ENCODE measurements at places on chromosomes 5 and 9. TPM values are rescaled to one million over a fixed set of nuclear protein-coding genes. Genes with fewer than 3 reads are reported as not detected.

TMC1 gene
- 0.31 TPM for total RNA-seq

GHR gene
- 0.53 TPM for total RNA-seq

PFN3 gene
- 0.48 TPM for total RNA-seq

ABCA2 gene
- 25.9 TPM for total RNA-seq

IFNA1 gene
- not detected for total RNA-seq

HTR1A gene
- total RNA-seq = 0.46 TPM

GAS1 gene
- 5.0 TPM for total RNA-seq

LOX gene
- total RNA-seq = 2.8 TPM

PCDHB14 gene
- total RNA-seq = 2.6 TPM

TMEM38B gene
- total RNA-seq = 17.9 TPM

C9 gene
- total RNA-seq = 0.21 TPM

- DNase-seq = no peak
Observed at GRCh38 chr5:158942217-158942616, 157.5 kb downstream of the EBF1 start.

DNA sequence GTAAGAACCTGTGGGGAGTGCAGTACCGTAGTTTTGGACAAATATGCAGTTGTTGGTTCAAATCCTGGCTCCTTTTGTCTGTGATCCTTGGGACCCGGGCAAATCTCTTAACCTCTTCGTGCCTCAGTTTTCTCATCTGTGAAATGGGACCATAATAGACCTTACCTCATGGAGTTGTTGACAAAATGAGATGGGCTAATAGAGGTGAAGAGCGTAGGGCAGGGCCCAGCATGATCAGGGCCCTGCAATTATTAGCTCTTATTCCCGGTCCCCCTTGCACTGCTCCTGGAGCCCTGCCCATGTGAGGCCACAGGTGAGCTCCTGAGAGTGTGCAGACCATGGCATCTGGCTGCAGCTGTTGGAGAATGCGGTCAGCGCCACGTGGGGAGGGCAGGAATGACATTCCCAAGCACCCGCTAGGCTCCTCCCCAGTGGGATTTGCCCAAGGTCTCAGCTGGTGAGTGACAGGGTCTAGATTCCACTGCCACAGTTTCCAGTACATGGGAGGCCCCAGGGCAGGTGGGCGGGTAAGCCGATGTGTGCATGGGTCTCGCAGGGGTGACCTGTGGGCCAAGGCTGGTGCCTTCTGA, 41.0 kb downstream of the NEK6 start:
- DNase-seq = no peak

- DNase-seq = no peak
Observed at GRCh38 chr5:160011471-160011870, 2.5 kb downstream of the TTC1 start.

- DNase-seq = no peak
Observed at GRCh38 chr9:82583524-82583923, 479.4 kb downstream of the RASEF start.

GRCh38 chr5:110053824-110054223, 364.1 kb downstream of the MAN2A1 start:
- DNase-seq = no peak

GRCh38 chr9:99416007-99416406, 193.9 kb downstream of the SEC61B start:
- DNase-seq = no peak

DNA sequence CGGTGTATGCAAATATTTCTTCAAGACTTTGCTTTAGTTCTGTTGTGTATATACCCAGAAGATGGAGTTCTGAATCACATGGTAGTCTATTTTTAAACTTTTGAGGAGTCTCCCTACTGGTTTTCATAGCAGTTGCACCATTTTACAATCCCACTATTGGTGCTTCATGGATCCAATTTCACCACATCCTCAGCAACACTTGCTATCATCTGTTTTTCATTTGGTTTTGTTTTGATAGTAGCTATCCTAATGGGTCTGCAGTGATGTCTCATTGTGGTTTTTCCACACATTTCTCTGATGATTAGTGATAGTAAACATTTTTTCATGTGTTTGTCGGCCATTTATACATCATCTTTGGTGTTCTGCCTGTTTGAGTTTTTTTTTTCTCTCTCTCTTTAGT, 1339.3 kb downstream of the EFNA5 start:
- DNase-seq = no peak

DNA sequence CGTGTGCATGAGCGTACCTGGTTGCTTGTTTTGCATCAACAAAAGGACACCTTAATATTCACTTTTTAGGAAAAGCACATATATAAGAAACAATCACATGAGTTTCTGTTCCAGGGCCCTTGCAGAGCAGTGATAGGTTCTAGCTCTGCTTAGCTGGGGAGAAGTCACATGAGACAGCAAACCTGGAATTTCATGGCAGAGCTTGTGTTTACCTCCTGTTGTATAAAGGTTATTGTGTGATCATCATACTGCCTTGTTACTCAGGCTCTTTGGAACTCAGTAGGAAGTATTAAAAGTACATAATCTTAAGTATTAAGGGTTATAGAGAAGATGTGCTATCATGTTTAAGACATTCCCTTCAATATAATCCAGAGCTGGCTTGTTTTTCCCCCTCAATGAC, 18.0 kb upstream of the VLDLR start:
- DNase-seq = no peak

- DNase-seq = no peak
Observed at GRCh38 chr9:4079346-4079745, 220.5 kb downstream of the GLIS3 start.

- no peak for DNase-seq
Observed at GRCh38 chr5:145280806-145281205, 554.3 kb downstream of the PRELID2 start.

DNA sequence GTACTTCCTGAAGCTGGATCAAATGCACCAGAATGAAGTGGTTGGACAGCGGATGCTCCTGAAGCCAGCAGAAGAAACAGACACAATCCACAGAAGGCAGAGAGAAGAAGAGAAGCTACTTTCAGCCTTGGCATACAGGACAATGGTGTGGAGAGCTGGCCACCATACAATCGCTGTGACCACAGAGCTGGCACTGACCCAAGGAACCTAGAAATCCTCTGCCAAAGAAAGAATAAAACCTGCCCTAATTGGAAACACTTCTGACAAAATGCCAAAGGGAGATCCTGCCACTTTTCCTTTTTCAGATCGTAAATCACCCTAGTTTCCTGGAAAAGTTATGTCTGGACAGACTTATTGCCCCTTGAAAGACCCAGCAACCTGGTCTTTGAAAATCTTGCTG, 77.8 kb downstream of the BAAT start:
- no peak for DNase-seq

DNA sequence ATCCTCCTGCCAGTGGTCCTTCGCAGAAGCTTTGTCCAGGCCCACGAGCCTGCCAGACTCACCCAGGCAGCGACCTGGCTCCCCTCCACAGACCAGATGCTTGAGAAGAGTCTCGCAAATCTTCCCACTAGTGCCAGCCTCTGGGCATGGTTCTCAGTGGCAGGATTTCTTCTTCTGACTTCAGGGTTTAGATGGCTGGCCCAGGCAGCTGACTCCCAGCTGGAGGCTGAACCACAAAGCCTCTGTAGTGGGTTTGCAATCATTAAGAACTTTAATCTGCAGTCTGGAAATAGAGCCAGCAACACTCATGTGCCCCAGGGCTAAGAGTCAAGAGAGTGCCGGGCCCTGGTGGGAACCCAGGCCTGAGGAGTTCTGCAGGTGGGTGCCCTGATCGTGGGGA, 90.6 kb upstream of the ICE1 start:
- no peak for DNase-seq

- DNase-seq = no peak
Observed at GRCh38 chr5:143141652-143142051, 261.8 kb downstream of the NR3C1 start.

DNA sequence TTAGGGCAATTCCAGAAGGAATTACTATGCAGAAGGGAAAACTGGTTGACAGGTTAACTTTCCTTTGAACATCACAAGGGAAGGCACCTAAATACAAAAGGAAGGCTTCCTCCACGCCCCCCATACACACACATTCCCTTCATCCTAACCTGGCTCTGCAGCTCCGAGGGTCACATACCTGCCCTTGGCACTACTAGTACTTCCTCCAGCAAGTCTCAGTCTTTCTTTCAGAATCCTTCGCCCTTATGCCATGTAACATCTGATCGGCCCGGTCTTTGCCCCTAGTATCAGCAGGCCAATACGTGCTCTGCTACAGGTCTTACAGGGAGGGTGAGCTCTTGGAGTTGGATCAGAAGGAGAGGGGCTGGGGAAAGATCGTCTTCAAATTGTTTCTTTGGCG, 1.6 kb upstream of the MARCHF6 start:
- no peak for DNase-seq

- no peak for DNase-seq
Observed at GRCh38 chr5:155275222-155275621, 261.7 kb downstream of the KIF4B start.

GRCh38 chr9:85421641-85422040, 320.1 kb downstream of the AGTPBP1 start:
- no peak for DNase-seq

DNA sequence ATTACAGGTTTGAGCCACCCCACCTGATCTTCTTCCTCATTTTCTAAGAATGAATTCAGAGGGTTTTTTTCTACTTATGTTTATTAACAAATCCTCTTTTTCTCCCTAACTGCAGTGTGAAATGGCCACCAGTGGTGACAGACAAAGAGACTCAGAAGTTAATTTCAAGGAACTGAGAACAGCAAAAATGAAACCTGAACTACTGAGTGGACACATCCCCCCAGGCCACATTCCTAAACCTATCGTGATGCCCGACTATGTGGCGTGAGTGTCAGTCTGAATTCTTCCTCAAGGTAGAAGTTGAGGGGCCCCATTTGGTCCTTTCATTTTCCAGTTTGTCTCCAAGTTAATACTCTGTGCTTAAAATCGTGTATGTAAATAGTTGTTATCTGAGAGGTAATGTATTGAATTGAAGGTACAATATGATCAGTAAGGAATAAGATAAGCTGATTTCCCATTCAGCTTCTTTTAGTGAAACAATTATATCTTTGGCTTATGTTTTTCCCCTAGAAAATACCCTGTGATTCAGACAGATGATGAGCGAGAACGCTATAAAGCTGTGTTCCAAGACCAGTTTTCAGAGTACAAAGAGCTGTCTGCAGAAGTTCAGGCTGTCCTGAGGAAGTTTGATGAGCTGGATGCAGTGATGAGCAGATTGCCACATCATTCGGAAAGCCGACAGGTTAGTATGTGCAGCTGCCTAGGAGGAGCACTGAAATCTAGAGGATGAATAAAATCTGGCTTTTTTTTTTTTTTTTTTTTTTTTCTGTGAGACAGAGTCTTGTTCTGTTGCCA, 17.7 kb downstream of the MARVELD2 start:
- DNase-seq = no peak

DNA sequence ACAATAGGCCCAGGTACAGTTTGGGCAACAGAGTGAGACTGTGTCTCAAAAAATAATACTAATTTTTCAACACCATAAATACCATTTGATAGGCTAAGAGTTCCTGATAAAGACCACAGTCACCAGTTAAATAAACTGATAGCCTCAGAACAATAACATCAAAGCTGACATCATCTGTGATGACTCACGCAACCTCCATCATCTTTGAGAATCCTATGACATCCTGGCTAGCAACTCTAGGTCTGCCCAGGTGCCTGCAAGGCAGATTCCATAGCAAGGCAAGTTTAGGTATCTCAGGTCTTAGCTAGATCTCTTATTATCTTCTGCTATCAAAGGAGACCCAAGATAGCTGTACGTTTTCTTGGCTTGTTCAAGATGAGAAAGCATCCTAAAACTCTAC, 30.5 kb upstream of the UBAP2 start:
- DNase-seq = no peak

DNA sequence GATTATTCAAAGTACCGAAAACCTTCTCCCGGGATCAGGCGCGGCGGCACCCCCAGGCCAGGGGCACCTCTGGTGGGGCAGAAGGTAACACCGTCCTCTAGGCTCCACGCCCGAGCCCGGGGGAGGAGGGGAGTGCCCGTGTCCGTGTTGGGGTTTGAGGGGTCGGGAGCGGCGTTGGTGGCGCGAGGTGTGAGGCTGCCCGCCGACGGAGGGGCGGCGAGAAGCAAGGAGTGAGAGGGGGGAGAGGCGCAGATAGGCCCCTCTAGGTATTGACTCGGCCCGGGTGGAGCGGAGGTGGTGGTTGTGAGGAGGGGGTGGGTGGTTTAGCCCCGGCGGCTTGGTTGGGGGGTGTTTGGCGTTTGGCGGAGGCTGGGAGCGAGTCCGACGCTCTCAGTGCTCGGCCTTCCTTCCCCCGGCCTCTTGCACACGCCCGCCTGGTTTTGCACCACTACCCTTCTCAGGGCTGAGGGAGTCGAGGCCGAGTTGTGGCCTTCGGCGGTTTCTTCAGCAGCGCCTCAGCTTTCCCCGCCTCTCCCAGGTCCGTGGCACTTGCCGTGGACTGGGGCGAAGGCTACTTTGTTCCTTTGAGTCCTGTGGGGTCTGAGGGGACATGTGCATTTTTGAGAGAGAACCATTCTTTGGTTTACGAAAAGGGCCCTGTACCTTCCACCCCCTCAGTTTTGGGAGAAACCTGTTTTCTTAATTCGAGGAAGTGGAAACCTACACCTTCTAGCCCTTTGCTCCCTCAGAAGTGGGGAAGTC, 450 bp downstream of the GPBP1 start:
- no peak for DNase-seq

GRCh38 chr5:90307782-90308181, 101.8 kb downstream of the CETN3 start:
- DNase-seq = no peak

All from WTC11 (cell line).